ENCODE measurements at places on chromosomes 16 and 17.

GRCh38 chr16:71883849-71884638, at the start of gene ZNF821:
Gene ZNF821, minus strand, starts transcription at chr16:71884182. Its CDS starts 4,236 bp downstream, at chr16:71879946.
- DNase-seq, result peak; percentile 45

- no peak for DNase-seq
These were observed 83.7 kb upstream of the CRHR1 start for GRCh38 chr17:45700171-45701090.

- DNase-seq, result no peak
These were observed 200.5 kb downstream of the ZFHX3 start for GRCh38 chr16:72847187-72848027.

DNA sequence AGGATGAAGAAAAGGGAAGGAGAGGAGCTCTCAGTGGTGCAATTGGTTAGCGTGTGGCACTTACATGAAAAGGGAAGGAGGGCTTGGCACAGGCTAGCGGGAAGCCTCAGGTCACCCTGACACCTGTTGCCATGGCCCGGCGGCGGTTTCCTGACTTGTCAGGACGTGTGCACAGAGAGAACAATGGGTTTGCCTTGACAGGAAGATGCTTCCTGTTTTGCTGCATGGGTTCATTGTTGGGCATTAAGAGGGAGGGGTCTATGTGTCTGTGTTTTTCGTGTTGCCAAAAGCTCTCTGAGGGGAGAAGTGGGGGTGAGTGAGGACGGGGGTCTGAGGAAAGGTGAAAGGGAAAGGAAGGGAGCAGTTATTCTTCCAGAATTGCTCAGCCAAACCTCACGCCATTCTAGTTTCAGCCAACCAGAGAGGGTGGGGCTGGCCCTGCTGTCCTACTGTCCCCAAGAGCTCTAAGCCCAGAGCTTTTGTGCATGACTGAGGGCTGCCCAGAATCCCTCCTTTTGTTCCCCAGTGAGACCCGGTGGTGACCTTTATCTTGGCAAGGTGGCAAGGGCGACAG, 17.1 kb upstream of the CCR7 start:
- DNase-seq, result no peak

- DNase-seq, result no peak
These were observed 18.3 kb upstream of the TNFRSF13B start for GRCh38 chr17:16989953-16990860.

DNA sequence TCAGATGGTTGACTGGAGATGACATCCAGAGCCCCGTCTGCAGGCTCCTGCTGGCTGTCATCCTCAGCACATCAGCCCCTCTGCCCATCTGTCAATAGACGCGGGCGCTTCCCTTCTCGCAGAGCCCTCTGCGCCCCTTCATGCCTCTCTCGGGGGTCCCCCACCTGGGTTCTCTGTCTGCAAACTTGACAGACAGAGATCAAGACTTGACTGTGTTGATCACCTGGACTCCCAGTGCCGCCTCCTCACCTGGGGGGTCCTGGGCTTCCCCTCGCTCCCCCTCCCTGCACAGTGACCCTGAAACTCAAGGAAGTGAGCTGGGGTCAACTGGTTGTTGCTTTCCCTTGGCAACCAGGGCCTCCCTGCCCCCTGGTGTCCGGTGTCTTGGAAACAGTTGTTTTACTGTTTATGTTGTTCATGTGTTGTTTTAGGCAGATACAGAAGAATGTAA, 31.9 kb downstream of the RNF213 start:
- no peak for DNase-seq

DNA sequence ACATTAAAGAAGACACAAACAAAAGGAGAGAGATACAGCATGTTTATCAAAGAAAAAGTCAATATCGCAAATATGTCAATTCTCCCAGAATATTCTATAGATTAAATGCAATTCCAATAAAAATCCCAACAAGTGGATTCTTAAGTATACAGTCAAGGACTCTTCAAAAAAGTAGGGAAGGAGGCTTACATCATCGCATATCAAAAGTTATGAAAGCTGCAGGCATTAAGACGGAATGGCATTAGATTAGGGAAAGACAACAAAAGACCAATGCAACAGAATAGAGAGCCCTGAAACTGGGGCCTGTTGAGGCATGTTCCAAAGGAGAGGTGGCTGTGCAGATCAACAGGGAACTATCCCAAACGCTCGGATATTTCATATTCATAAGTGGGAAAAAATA, 76.0 kb downstream of the MARCHF10 start:
- DNase-seq, result no peak

- no peak for DNase-seq
These were observed 71.7 kb downstream of the CDC27 start for GRCh38 chr17:47117386-47117785.

DNA sequence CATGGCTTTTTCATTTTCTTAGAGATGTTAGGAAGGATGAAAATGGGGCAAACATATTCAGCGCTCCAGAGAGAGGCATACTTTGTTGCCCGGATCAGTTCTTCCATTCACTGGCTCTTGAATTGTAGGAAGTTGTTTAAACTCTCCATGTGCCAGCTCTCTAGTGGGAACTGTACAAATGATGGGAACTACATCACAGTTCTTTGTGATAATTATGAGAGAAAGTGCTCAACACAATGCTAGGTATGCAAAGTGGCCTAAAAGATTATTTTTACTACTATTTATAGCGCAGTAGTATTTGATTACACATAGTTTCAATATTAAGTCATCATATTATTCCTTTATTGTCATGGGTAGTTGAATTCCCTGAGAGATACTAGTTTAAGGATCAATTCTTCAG, 268.5 kb downstream of the RBFOX1 start:
- DNase-seq, result no peak

- DNase-seq, result no peak
These were observed 78.8 kb upstream of the ANKFN1 start for GRCh38 chr17:56074361-56074890.

All from stimulated activated CD4-positive, alpha-beta T cell treated with anti-CD3 and anti-CD28 coated beads, Interleukin-15, amount 100 ng/mL, for 1 hour (primary cell).